ENCODE measurements at places on chromosomes 2 and 18.

- no peak for DNase-seq
Measured at GRCh38 chr2:118613737-118614136, 233.7 kb downstream of the EN1 start.

DNA sequence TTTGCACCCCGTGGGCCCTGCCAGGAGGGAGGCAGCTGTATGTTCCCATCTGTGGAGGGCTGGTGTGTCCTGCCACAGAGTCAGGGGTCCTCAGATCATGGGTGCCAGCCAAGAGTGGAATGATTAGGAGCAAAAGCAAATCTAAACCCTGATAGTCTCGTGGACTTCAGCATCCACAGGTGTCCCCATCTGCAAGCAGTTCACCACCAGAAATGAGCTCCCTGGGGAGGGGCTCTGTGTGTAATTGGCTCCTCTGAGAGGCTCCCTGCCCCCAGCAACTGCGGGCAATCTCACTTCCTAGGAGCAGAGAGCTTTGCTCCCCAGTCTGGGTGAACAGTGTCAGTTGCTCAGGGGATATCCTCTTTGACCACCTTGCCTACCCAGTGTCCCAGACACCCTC is 78.1 kb downstream of the HNRNPLL start:
- DNase-seq: no peak

DNA sequence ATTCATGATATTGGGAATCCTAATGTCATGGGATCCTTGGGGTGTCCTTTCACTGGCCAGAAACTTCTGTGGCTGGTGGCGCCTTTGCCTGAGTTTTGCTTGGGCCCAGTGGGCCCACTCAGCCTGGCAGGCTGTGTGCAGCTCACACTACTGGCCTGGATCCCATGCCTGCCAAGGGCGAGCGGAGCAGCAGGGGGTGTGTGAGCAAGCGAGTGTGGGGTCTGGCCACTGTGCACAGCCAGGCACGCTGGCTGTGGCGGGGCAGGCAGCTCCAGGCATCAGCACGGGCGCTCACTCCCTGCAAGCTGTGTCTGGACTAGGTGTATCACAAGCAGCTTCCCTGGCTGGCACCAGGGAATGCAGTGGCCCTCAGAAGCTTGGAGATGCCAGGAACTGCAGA is 74.5 kb downstream of the NCOA1 start:
- DNase-seq: no peak

GRCh38 chr2:59182249-59182648 is 941.1 kb upstream of the FANCL start:
- peak; percentile 91 for DNase-seq

GRCh38 chr2:203003716-203004115 is 11.0 kb upstream of the NBEAL1 start:
- no peak for DNase-seq

- DNase-seq: no peak
Measured at GRCh38 chr18:9329471-9329870, 5.1 kb upstream of the TWSG1 start.

- DNase-seq: no peak
Measured at GRCh38 chr2:233288663-233289062, 19.0 kb upstream of the SAG start.

DNA sequence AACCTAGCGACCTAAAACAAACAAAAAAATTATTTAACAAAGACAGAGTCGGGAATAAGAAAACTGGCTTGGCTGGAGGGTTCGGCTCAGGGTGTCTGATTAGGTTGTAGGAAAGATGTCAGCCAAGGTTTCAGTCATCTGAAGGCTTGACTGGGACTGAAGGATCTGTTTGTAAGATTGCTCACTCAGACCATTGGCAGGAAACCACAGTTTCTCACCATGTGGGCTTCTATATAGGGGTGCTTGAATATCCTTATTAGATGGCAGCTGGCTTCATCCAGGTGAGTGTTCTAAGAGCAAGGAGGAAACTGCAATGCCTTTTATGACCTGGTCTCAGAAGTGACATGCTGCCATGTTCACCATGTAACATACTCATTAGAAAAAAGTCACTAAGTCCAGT is 999 bp upstream of the IL36B start:
- DNase-seq: no peak

DNA sequence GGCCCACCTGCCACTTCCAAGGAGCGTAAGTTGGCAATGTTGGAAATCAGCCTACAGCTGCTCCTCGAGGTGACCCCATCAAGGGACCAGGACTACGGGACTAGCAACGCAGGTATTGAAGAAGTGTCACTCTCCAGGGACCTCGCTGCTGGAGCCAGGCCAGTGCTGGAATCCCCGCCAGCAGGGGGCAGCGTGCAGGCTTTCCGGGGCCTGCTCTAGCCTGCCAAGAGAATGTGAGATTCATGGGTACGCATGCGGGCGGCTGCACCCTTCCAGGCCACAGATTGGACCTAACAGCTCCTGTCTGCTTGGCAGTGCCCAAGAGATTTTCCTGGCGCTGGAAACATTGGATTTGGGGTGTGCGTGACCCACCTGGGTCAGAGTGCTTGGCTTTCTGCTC is 182.8 kb upstream of the RAB12 start:
- peak; percentile 70 for DNase-seq

DNA sequence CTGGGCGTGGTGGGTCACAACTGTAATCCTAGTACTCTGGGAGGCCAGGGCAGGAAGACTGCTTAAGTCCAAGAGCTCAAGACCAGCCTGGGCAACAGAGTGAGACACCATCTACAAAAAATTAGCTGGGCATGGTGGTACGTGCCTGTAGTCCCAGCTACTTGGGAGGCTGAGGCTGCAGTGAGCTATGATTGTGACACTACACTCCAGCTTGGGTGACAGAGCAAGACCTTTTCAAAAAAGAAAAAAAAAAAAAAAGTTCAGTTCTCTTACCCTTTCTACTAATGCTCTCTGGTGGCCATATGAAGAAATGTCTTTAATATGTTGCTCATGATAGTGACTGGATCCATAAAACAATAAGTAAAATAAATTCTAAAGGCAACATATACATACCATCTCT is 14.9 kb downstream of the TYW5 start:
- DNase-seq: peak; percentile 59

- DNase-seq: no peak
Measured at GRCh38 chr18:3511980-3512379, 62.0 kb downstream of the TGIF1 start.

- DNase-seq: no peak
Measured at GRCh38 chr2:216645636-216645950, 12.4 kb downstream of the IGFBP2 start.

- DNase-seq: no peak
Measured at GRCh38 chr18:47658498-47658897, 272.0 kb downstream of the SMAD2 start.

GRCh38 chr18:11946756-11947155 is 34.6 kb upstream of the IMPA2 start:
- peak; percentile 22 for DNase-seq

GRCh38 chr2:171703574-171704347 is 16.5 kb downstream of the DYNC1I2 start:
- peak; percentile 45 for DNase-seq

DNA sequence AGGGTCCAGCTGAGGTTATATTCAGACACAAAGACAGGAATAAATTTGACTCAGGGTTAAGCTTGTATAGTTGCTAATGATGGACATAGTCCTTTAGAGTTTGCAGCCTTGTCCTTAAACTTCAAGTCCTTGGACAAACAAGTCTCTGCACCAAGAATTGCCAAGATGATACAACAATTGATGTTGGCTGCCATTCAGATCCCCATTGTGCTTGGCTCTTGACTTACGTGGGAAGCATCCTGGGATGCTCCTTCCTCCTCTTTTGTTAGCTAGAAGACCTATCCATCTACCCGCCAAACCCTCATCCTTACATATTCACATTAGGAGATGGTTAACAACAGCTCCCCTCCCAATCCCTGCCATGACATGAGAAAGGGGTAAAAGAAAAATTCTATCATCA is 115.6 kb downstream of the RDH14 start:
- no peak for DNase-seq

GRCh38 chr2:180056367-180057118 is 49.4 kb upstream of the CWC22 start:
- peak; percentile 93 for DNase-seq

- DNase-seq: no peak
Measured at GRCh38 chr2:218344090-218344754, 12.4 kb upstream of the CATIP start.

- no peak for DNase-seq
Measured at GRCh38 chr18:58536534-58537271, 92.2 kb downstream of the ALPK2 start.

DNA sequence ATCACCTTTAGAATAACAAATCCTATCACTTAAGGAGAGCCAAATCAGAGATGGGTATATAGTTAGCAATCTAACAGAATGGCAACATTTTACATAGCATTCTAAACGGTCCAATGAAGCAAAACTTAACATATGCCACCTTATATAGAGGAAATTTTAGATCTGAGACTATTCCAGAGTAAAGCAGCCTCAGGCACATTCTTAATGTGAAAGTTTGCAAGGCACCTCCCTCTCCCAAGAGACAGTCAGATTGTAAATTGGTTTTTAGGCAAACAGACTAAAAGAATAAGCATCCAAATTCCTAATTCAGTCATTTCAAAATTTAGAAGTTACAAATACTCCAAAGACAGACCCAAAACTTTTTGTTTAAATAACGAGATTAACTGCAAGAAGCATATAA is 292.9 kb downstream of the STK39 start:
- no peak for DNase-seq

DNA sequence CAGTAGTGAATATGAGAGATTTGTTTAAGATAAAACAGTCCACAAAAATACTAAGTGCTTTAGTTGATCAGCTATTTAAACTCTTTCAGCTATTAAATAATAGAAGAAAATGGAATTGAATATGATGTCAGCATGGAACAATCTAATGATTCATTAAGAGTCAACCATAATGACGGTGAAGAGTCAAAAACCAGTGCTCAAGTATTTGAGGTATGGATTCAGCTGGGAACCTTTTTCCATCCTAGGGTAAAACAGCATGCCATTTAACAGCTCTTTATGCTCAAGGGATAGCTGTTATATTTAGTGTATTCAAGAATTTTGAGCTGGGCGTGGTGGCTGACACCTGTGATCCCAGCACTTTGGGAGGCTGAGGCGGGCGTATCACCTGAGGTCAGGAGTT is 29.7 kb downstream of the CARF start:
- DNase-seq: no peak

- DNase-seq: no peak
Measured at GRCh38 chr2:17272170-17272569, 246.1 kb downstream of the RAD51AP2 start.

DNA sequence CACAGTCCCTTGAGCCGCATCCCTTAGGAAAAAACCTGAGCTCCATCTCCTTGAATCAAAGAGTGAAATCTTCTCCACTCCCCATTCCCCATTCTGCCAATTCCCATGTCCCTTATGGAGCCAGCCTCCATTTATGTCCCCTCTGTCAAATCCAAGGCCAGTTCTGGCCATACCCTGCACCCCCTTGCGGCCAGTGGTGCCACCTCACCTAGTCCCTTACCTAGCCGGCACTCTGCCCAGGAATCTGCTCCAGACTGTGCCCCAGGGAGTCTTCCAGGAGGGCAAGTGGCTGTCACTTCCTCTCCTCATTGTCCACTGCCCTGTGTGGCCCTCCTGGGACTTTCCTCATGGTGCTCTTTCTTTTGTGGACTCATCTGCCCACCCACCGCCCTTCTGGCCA is 195.4 kb upstream of the RMP24 start:
- peak; percentile 41 for DNase-seq

- no peak for DNase-seq
Measured at GRCh38 chr2:150679456-150680120, 192.1 kb upstream of the RND3 start.

GRCh38 chr2:211744379-211744778 is 794.2 kb downstream of the ERBB4 start:
- DNase-seq: no peak

GRCh38 chr2:197137231-197137630 is 173.3 kb downstream of the ANKRD44 start:
- no peak for DNase-seq

GRCh38 chr2:106012001-106012590 is 182.0 kb downstream of the UXS1 start:
- no peak for DNase-seq

DNA sequence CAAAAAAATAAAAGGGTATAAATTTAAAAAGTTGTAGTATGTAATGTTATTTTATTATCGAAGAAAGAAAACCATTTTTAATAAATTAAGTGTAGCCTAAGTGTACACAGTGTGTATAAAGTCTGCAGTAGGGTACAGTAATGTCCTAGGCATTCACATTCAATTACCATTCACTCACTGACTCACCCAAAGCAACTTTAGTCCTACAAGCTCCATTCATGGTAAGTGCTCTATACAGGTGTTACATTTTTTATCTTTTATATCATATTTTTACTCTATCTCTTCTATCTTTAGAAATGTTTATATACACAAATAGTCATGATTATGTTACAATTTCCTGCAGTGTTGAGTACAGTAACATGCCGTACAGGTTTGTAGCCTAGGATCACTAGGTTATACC is 59.5 kb downstream of the RABL2A start:
- no peak for DNase-seq

GRCh38 chr2:222451224-222451674 is 26.9 kb downstream of the SGPP2 start:
- no peak for DNase-seq

DNA sequence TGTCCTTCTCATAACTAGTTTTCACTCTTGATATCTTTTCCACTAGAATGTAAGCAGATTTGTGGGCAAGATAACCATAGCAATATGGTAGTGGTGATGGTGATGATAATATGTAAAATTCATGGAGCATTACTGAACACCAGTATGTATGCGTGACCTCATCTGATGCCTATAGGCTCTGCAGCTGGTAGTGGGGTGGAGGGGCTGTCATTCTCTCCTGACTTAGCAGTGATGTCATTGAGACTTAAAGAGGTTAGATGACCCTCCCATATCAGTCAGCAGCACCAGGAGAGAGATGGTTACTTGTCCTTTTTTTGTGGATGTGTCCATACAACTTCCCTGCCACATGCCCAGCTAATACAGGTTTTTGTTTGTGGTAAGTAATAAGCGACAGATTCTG is 27.9 kb downstream of the PARD3B start:
- no peak for DNase-seq

DNA sequence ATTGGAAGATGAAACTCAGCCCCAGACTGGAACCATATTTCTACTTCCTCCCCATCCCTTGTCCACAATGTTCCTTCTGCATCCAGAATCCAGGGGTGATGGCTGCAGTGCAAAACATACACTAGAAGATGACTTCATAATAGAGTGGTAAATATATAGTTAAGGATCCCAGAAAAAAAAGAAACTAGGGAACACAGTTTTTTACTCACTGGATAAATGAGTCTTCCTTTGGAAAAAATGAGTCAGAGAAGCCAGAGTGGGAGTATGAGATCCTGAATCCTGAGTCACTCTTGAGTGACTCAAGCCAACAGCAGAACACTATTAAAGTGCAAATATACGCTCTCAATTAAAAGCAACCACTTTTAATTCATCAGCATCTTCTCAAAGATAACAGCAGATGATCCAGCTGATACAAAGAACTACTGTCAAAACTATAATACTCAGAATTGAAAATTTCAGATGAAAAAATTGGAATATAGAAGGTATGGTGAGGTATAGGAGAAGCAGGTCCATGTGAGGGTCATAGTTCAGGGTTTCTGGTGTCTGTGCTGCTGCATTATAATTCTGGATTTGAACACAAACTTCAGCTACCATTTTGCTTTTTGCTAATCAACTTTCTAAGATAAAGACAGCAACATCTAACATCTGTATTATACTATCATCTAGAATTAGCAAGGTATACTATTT is 987.2 kb upstream of the CDH2 start:
- DNase-seq: no peak

- DNase-seq: no peak
Measured at GRCh38 chr2:55115761-55116597, 65.7 kb upstream of the RTN4 start.

Data from GM23338 (cell line).